ENCODE measurements at places on chromosomes 2 and 18.
A peak's percentile ranks its signal among the peaks of the same experiment; 100 is the strongest.

GRCh38 chr2:121330921-121331320 is 45.9 kb upstream of the TFCP2L1 start:
- DNase-seq, result no peak

GRCh38 chr2:138010890-138011289 is 46.6 kb downstream of the HNMT start:
- no peak for DNase-seq

- no peak for DNase-seq
Measured at GRCh38 chr2:33655626-33656320, 56.7 kb upstream of the FAM98A start.

- no peak for DNase-seq
Measured at GRCh38 chr2:208783184-208783583, 376.6 kb downstream of the PTH2R start.

GRCh38 chr2:98153481-98153880 is 66.5 kb downstream of the VWA3B start:
- no peak for DNase-seq

DNA sequence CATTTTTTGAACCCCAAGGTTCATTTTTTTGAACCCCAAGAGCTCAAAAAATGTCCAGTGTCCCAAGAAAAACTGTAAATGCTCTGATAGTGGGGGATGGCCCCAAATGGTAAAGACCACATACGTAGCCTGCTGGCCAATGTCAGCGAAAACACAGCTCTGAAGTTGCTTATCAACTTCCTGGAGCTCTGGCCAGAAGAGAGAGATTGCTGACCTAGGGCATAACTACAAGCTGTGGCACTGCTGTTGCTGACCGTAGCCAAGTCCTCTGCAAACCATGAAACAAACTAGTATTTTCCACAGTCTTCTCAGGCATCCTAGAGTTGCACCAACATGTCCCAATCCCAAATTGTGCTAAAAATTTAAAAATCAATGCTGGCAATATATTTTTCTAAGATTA is 50.9 kb downstream of the REEP1 start:
- DNase-seq, result no peak

DNA sequence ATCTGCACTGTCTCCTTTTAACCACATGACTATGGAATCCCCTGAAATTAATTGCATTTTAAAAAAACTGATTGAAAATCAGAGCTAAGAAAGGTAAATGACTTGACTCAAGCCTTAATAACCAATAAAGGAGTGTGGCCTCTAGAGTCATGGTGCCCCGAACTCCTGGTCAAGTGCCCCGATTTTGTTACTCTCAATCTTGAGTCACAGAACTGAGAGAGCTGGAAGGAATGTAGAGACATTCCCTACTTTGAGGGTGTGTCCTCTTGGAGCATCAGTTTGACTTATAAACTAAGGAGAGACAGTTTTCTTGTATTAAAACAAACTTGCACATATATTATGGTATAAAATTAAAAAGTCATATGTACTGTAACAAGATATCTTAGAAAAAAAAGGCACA is 2.4 kb downstream of the WDR43 start:
- no peak for DNase-seq

DNA sequence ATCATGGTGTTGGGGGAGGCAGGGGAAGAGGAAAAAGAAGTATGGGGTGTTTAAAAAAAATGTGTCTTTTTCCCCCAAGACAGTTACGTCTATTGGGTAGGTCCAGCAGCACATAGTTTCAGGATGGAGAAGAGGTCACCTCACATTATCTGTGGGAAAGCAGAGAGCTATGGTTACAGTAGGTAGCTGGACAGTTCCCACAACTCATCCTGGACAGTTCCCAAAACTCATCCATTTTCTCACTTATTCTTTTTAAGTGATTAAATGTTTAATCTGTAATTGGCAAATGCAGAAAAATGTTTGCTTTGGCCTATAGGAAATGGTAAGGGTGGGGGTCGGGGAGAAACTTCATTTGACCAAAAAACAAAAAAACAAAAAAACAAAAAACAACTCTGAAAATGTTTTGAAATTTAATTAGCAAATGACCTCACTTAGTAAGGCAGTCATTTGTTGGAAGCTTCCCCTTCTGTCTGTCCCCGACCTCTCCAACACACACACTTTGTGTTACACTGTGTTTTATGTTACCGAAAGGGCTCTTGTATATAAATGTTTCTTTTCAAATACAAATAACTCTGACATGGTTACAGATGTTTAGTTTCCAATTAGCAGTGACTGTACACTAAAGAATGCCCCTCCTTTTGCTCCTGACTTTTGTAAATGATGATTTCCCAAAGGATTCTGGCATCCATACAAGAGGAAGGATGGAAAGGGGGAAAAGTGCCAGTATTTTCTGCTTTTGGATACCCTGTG is 173.3 kb upstream of the ZFP36L2 start:
- DNase-seq, result no peak

GRCh38 chr2:120934574-120935338 is 199.1 kb downstream of the GLI2 start:
- DNase-seq, result no peak

- DNase-seq, result peak; percentile 13
Measured at GRCh38 chr2:117470311-117471095, 344.0 kb upstream of the DDX18 start.

- no peak for DNase-seq
Measured at GRCh38 chr2:30234180-30234971, 3.0 kb downstream of the LBH start.

DNA sequence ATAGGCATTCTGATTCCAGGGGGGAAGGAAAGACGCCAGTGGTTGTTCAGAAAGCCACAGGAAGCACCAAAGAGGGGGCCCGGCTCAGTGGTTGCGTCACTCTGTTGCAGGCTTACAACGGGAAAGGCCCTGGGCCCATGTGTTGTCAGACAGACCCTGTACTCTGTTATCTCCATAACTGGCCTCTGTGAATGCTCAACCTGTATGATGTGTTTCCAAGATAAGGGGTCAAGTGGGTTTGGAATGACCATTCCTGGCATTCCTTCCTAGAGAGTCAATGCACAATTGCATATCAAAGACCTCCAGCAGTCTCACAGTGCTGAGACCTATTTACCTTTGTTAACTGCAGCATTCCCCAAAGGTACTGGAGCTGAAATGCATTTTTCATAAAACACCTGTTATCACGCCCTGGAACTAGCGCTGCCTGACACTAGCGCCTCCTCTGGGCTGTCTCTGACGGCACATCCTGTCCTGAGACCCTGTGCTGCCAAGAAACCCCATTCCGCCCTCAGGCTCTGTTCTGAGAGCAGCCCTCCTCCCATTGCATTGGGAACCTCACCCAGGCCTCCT is 13.2 kb upstream of the LRRFIP1 start:
- peak; percentile 25 for DNase-seq

GRCh38 chr2:10924441-10924840 is 12.7 kb downstream of the KCNF1 start:
- DNase-seq, result no peak

DNA sequence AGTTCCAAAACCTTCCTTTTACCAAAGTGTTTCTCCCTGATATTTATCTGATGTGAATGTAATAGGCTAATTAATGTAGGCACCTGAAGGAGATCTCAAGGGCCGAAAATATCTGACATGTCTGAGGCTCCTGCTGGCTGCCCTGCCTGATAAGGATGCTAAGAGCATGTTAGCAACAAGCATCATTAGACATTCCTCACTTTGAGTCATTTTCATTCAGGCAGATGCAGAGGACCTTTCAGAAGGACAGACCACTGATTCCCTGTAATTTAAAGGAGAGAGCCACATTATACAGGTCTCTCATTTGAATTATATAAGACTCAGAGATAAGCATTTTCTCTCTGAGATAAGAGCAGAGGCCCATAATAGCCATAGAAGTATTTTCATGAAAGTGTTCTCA is 222.4 kb upstream of the NCKAP5 start:
- DNase-seq, result no peak

GRCh38 chr2:159146996-159147666 is 139.4 kb downstream of the WDSUB1 start:
- peak; percentile 43 for DNase-seq

DNA sequence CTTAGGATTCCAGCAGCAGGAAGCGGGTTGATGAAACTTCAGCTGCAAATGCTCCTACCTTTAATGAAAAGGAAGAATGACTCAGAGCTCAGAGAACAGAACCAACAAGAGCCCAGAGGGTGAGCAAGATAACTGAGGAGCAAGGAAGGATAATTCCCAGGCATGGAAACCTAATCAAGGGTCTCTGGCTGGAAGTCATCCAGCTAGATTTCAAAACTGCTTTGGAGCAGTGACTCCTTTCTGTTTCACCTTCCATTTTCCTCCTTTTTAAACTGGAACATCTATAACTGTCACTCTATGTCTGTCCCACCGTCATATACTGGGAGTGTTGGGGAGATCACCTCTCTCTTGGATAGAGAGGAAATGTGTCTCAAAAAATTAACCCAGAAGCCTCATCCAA is 148.4 kb upstream of the RAB6C start:
- no peak for DNase-seq

- no peak for DNase-seq
Measured at GRCh38 chr2:162050513-162050961, 23.5 kb downstream of the DPP4 start.

DNA sequence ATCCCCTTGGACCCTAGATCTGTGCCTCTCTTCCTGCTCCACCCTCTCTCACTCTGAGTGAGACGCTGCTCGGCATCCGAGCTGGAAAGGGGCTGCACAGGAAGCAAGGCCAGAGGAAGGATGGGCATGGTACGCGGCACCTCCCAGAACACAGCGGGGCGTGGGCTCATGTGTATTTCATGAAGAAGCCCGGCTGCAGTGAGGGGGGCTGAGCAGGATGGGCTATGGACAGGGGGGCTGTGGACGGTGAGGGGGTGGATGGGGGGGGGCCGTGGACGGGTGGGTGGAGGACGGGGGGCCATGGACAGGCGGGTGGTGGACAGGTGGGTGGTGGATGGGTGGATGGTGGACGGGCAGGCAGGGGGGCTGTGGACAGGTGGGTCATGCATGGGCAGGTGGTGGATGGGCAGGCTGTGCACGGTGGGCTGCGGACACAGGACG is 28.5 kb downstream of the SLC66A2 start:
- DNase-seq, result no peak

DNA sequence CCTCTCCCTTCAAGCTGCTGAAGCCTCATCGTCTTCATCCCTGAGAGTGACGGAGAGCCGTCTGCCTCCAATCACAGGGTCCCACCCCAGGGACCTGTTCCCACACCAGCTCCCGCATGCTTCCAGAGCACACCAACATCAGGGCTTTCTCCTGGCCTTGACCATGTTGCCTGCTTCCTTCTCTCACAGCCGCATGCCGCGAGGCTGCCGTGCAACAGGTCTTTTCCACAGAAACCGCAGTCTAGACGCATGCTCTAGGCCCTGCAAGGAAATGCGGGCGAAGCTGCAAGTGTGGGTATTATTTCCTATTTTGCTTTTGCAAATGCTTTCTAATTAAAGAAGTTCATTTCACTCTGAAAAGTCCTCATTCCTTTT is 277.8 kb downstream of the EIPR1 start:
- no peak for DNase-seq

- DNase-seq, result no peak
Measured at GRCh38 chr2:12106440-12107080, 360.1 kb downstream of the LPIN1 start.

DNA sequence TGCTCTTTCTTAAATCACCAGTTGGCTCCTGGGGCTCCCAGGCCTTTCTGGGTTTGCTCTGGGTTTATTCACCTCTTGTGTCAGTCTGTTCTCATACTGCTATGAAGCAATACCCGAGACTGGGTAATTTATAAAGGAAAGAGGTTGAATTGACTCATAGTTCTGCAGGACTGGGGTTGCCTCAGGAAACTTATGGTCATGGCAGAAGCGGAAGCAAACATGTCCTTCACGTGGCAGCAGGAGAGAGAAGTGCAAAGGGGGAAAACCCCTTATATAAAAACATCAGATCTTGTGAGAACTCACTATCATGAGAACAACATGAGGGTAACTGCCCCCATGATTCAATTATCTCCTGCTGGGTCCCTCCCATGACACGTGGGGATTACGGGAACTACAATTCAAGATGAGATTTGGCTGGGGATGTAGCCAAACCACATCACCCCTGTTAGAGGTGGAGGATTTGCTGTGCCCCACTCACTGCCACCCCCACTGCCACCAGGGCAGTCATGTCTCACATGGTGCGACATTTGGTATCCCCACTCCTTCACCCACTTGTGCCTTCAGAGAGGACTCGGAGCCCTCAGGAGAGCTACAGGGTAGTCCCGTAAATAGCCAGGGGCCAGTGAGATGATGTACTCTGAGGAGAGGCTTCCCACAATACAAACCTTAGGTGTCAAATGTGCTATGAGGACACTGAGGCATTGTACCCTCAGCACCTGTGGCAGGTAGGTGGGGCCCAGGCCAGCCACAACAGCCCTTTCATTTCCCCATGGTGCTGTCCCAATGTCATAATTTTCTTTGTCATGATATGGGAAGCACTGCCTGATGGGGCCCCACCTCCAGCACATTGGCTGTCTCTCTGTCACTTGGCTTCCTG is 35.7 kb downstream of the CDC42EP3 start:
- peak; percentile 84 for DNase-seq

DNA sequence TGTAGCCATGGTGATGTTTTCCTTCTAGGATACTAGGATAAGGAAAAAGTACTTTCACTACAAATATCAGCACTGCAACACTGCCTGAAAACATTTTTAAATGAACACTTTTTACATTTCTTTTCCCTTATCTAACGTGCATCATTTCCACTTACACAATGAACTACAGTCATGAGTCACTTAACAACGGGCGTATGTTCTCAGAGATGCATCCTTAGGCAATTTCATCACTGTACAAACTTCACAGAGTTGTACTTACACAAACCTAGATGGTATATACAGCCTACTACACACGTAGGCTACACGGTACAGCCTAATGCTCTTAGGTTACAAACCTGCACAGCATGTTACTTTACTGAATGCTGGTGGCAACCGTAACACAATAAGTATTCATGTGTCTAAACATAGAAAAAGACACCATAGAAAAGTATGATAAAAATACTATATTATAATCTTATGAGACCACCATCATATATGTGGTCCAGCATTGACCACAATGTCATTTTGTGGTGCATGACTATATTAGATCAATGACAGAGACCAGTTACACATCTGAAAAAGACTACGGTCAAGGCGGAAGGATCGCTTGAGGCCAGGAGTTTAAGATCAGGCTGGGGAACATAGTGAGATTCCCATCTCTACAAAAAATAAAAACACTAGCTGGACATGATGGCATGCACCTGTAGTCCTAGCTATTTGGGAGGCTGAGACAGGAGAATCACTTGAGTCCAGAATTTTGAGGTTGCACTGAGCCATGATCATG is 39.8 kb downstream of the WDR33 start:
- DNase-seq, result no peak
